Activated T-cell treated with anti-CD3 and anti-CD28 coated beads, Interleukin-2, amount 50 U/mL, for 1 hour (primary cell): ENCODE measurements at places on chromosomes 6 and 20.

DNA sequence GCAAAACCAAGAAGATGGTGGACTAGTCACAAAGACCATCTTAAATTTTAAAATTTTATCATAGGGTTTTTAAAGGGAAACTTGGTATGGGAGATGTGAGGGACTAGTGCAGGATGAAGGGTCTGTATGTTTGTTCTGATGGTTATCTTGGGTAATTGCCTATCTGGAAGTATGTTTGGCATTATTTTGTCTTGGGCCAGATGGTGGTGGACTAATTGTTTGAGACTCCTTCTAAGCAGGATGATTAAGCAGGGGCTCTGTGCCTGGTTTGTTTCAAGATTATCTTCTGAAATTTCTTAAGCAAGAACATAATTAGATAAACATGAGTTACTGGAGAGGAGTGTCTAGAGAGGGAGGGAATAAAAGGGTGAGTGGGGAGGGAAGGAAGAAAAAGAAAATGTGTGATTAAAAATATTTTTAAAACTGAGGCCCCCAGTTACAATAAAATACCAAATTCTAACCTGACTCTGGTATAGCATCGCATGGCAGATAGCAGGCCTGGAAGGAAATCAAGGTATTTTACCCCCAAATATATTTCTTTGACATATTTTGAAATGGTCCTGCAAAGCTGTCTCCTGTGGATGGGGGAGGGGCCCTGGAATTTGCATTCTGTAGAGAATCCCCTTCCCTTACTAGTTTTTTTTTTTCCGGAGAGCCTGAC is 49.9 kb upstream of the FAM184A start:
- no peak for DNase-seq

DNA sequence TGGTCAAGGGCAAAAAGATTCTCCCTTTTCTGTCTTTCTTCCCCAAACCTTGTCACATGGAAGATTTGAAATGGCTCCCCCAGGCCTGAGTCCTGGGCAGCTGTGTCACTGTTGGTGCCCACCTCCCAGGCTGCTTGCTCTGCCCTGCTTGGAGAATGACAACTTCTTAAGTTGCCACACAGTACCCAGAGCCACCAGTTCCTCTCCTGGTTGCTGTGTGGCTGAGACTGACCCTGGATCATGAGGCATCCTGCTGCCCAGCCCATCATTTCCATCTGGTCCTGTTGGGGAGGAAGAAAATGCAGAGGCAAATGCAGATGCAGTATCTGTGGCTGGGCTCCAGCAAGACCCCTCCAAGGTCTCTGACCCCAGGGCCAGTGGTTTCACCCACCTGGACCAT is 113.7 kb downstream of the PHACTR3 start:
- no peak for DNase-seq

GRCh38 chr6:168724669-168725570 is 283.9 kb downstream of the SMOC2 start:
- DNase-seq = no peak

GRCh38 chr6:25601800-25602673 is 50.0 kb upstream of the SCGN start:
- DNase-seq = no peak

GRCh38 chr20:37202267-37202943 is 23.1 kb upstream of the MROH8 start:
- no peak for DNase-seq

DNA sequence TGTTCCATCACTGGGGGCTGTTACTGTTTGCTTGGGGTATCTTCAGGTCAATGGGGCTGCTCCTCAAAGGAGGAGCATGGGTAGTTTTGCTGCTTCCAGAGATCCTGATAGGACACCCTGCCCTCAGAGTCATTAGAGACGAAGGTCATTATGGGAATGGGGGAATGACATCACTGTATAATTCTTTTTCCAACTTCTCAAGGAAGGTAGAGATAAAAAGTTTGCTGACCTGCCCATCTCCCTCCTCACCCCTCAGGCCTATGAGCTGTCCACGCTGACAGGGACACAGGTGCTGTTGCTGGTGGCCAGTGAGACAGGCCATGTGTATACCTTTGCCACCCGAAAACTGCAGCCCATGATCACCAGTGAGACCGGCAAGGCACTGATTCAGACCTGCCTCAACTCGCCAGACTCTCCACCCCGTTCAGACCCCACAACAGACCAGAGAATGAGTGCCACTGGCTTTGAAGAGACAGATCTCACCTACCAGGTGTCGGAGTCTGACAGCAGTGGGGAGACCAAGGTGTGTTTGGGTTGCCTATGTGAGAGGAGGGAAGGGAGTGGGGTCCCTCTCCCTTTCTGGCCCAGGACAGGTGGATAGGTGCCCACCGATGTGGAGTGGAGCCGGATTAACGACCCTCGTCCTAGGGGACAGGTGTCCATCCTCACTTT is 2.7 kb downstream of the SRF start:
- DNase-seq = no peak

- no peak for DNase-seq
Observed at GRCh38 chr6:39420300-39421265, 98.1 kb upstream of the KCNK16 start.

DNA sequence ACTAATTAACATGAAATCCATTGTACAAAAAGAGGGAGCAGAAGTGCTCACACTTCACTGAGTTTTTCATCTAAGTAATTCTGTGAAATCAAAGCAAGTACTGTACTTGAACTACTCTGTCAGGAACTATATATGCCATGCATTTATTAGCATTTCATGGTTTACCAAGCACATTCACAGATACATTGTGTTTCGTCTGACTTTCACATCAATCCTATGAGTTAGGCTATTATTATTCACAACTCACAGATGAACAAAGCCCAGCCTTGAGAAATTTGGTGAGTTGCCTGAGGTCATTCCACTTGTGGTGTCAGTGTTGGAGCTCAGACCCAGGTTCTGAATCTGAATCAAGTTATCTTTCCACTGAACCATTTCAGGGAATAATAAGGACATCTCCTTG is 33.7 kb upstream of the TENT5A start:
- no peak for DNase-seq
